ENCODE measurements at places on chromosomes 7 and 10. TPM values are rescaled to one million over a fixed set of nuclear protein-coding genes. Genes with fewer than 3 reads are reported as not detected.
A peak's percentile ranks its signal among the peaks of the same experiment; 100 is the strongest.

The ABCB1 gene
- total RNA-seq = 22.2 TPM

The PRKCQ gene
- 0.94 TPM for total RNA-seq

The GRM8 gene
- total RNA-seq = 2.5 TPM

The YKT6 gene
- 83.0 TPM for total RNA-seq

The LBX1 gene
- not detected for total RNA-seq

The SLC26A4 gene
- total RNA-seq = 0.59 TPM

The SLC29A3 gene
- total RNA-seq = 6.5 TPM

The HOXA1 gene
- total RNA-seq = 2.0 TPM

The LIPK gene
- total RNA-seq = not detected

The DKK1 gene
- total RNA-seq = 0.82 TPM

DNA sequence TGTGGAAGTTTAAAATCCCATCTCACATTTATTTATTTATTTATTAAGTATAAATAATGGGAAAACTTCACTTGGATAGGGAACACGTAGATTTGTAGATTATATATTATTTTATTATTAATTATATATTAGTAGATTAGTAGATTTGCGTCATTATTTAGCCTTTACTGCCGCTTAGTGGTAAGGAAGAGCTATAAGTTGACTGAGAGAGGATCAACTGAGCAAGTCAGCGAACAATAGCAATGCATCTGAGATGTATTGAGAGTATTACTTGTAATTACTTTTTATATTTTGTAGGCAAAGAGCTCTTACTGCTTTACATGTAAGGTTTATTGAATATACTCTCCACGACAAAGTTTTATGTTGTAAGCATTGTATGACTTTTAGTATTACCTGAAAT is 244.5 kb upstream of the ANKRD30A start:
- no peak for DNase-seq

- DNase-seq = no peak
These were observed 211.9 kb upstream of the VSTM2A start for GRCh38 chr7:54330216-54330800.

GRCh38 chr10:97921581-97922021 is 72.0 kb downstream of the GOLGA7B start:
- no peak for DNase-seq

- no peak for DNase-seq
These were observed 53.0 kb downstream of the TMEM229A start for GRCh38 chr7:123979876-123980275.

DNA sequence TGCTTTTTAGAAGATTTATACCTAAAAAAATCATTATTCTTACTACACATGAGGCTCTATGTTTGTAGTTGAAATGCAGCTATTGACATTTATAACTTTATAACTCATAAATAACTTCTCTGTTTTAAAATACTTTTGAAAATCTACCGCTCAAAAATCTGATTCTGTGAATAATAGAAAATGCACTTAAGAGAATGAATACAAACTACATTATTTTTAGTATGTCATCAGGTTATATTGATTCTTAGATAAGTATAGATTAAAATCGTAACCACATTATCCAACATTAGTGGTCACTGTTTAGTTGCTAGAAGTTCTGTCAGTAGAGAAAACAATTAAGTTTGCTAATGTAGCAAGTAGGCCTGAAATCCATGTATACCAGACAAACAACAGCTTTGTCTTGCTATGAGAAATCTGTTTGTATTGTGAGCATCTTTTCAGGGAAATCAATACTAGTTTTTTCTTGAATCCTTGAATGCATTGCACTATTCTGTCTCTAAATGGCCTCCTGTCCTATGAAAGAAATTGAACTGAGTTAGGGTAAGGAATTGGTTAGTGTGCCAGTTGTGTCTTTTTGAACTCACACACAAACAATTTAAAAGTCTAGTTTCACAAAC is 116.5 kb upstream of the HDAC9 start:
- DNase-seq = no peak

DNA sequence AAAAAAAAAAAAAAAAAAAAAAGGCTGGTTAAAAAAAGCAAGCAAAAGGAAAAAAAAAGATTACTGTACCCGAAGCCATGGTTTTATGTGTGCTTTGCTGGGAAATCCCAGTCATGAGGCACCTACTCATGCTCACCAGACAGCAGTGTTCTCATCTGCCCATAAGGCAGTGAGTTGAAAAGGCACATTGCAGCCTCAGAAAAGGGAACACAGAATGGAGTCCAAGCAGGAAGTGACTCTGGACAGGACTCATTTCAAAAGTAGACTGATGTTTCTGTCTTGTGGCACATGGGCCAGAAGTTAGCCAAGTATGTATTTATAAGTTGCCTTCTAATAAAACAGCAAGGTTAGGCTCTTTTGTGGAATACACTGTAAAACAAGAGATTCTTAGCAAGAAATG is 40.2 kb downstream of the PDSS1 start:
- no peak for DNase-seq

DNA sequence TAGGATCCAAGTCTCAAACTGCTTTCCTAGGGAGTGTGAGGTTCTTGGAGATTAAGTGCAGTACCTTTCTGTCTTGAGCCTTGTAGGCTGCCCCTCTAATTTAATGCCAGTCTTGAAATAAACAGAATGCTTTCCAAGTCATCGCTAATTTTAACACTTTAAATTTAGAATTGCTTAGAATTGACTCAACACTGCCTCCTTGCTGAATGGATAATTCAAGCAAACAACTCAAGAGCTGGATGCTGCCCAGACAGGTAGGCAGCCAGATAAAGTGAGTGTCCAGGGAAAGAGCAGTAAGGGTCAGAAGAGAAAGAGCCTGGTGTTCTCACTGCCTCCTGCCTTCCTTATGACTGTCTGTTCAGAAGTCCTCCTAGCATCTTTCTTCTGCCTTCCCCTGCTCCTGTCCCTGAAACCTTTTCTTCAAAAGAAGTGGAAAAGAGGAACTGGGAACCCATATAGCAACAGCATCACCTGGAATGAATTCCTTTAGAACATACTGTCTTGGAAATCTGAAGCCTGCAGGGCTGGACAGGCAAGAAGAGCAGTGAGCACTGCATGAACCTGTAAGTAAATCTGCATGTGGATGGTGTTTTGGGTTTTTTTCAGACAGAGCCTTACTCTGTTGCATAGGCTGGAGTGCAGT is 3.1 kb upstream of the GOT1 start:
- DNase-seq = no peak

- peak; percentile 22 for DNase-seq
These were observed 174.2 kb upstream of the STEAP4 start for GRCh38 chr7:88480896-88481295.

- DNase-seq = no peak
These were observed 25.6 kb upstream of the GRID1 start for GRCh38 chr10:86391986-86392722.

GRCh38 chr10:6721964-6722615 is 142.0 kb upstream of the PRKCQ start:
- DNase-seq = no peak

- no peak for DNase-seq
These were observed 41.5 kb downstream of the MINPP1 start for GRCh38 chr10:87546210-87546609.

- peak; percentile 54 for DNase-seq
These were observed 34.5 kb downstream of the PPIF start for GRCh38 chr10:79381804-79382221.

DNA sequence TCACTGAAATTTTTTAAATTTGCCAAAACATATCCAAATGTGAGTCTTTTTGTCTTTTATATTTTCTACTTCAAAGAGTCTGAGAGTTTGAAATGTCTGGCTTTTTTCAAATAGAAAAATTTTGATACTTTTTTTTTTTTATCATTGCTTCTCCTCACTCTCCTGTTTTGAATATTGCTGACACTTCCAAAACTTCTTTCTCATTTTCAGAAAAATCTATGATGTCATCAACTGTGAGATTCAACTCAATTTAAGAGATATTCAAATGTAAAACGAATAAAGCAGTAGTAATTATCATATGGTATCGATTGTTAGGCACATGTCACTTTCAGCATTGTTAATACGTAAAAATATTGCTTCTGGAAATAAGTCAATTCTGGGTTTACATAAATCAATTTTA is 505.8 kb upstream of the STEAP1 start:
- no peak for DNase-seq

- no peak for DNase-seq
These were observed 12.3 kb upstream of the MRPS33 start for GRCh38 chr7:141027043-141027442.

DNA sequence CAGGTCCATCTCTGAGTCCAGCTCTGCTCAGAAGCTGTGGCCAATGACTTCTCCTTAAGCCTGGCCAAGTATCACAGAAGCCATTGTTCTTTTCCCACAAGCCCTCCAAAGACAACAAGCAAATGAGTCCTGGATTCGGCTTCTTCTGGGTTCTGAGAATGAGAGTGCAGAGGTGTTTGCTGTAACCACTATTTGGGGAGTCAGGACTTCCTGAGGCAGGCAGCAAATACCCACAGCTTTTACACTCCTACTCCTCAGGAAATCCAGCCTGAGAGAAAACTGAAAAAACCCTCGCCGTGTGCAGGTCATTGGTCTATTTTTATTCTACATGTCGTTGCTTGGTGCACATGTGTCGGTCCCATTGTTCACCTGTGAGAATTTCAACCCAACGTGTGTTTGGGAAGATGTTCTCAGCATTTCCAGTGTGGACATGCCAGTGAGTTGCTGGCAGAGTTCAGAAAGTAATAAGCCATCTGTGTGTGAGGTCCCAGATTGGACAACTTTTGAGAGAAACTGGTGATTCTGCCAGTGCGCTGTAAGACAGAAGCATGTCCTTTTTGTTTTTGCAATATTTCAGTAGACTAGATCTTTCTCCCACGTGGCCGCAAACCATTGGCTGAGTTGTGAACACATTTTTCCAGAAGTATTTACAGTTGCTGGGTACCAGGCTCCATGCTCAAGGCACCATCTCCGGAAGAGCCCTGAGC is 121.6 kb upstream of the LYZL2 start:
- no peak for DNase-seq

DNA sequence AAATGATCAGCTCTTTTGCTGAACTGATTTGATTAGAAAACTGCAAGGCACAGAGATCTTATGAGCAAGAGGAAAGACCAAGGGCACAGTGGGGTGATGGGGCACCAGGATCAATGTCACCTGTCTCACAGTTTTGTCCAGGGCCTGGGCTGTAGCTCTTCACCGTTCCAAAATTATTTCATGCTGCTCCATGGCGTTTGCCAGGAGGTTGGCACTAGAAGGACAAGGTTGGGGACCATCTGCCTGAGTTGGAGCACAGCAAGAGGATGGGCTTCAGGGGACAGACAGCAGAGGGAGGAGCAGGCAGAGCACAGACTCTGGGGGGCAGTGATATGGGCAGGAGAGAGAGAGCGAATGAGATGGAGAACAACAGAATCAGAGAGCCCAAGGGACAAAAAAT is 17.5 kb upstream of the FRA10AC1 start:
- DNase-seq = no peak

- no peak for DNase-seq
These were observed 14.1 kb downstream of the CRYGN start for GRCh38 chr7:151425670-151426440.

DNA sequence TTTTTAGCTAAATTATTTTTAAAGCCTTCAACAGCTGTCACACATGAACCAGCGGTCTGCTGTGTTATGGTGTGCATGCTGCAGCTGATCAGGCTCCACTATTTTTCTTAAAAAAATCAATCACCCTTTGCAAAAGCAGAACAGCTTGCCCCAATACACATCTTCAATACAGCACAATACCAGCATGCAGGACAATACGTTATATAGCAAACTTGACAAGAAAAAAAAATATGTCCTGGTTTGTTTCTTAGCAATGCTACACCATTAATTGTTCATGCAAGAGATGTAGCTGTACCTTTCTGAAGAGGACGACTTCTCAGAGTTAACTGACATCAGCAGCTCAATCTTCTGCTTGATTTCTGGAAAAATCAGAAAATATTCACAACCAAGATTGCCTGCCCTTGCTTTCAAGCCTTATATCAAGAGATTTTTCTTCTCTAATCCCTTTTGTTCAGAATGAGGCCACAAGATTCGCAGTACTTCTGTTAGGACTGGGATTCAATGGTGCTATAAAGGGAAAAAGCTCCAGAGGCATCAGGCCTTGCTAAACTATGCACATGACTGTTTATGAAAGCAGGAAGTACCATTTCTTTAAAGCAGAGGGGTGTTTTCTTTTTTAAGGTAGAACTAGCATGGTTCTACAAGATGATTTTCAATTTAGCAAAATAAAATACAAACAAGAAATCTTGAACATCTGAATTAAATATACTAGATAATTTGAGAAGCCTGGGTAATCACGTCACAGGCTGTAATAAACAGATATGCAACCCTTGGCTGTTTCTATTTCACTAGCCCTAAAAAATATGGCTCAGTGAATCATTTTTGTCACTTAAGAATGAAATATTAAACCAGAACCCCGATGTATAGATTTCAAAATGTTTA is 120.0 kb downstream of the SRPK2 start:
- peak; percentile 30 for DNase-seq

GRCh38 chr7:91852263-91852741 is 28.2 kb downstream of the MTERF1 start:
- DNase-seq = no peak
